ENCODE measurements at places on chromosomes 2 and 18.

GRCh38 chr2:147603876-147604275 is 241.0 kb upstream of the ACVR2A start:
- DNase-seq: no peak

GRCh38 chr18:76480913-76481312 is 14.1 kb downstream of the ZNF516 start:
- DNase-seq: no peak

DNA sequence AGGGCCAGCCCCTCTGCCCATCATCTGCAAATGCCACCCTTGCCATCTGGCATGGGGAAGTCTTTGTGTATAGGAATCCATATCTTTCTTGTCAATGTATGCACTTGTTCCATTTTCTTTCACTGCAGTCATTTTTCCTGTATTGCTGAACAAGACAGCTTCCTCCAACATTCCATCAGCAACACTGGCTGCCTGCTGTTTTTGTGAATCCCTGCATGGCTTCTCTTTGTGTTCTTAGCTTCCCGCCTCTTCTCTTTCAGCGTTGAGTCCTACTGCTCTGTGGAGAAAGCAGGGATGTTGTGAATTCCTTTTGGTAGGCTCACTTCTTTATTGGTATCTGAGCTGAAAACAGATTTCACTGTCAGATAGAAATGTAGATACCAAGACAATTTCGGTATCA is 150.0 kb downstream of the LPIN1 start:
- no peak for DNase-seq

GRCh38 chr2:741195-741496 is 63.9 kb upstream of the TMEM18 start:
- DNase-seq: no peak

DNA sequence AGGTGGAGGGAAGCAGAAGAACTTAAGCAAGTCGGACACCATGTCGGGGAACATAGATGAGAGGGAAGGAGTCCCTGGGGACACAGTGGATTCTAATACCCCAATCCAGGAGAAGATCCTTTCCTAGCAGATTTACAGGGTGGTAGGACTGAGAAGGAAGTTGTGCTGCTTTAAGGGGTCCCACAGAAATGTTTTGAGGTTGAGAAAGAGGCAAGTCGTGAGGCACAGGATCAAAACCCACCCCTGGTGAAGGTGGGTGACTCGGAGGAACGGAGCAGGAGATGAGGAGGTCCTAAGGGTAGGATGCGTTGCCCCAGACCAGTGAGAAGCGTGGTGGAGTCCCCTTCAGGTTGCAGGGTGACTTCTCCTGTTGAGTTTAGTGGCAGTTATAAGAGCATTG is 32.7 kb downstream of the DCDC2C start:
- no peak for DNase-seq

DNA sequence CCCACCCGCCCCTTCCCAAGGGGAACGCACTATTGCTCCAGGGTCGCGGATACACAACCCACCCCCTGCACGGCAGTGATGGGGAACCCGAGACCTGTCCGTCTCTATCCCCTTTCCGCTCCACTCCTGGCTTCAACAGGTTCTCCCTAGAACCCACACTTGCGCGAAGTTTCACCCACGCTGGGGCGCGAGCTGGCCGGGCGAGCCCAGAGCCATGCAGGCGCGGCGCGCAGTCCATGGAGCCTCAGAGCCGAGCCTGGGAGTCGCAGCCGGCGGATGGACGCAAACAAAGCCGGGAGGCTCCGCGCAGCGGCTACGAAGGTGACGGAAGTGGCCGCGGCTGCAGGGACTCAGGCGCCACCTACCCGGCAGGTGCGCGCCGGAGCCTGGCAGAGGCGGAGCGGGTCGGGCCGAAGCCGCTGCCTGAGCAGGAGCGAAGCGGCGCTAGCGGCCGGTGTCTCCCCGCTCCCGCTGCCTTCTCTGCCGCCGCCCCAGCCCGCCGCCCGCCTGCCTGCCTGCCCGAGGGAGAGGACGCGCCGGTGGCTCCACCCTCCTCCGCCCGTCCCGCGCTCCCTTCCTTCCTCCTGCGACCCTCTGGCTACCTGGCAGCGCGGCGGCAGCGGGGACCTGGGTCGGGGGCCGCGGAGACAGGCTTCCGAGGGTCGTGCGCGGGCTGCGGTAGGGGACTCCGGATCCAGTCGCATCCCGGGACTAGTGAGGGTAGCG is 14.0 kb downstream of the ALPG start:
- no peak for DNase-seq

DNA sequence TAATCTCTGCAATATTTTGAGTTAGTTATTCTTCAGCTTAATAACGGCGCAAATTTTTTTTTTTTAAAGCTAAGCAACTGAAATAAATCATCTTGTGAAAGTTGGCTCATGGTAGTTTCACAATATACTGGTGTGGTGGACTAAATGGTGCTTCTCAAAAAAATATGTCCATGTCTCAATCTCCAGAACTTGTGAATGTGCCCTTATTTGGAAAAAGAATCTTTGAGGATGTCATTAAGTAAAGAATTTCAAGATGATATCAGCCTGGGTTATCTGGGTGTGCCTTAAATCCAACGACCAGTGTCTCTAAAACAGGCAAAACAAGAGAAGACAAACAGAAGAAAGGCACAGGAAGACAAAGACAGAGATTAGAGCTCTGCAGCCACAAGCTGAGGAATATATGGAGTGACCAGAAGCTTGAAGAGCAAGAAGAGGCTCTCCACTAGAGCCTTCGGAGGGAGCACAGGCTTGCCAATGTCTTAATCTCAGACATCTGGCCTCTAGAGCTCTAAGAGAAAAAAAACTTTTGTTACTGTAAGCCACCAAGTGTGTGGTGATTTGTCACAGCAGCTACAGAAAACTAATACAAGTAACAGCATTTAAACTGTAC is 71.4 kb downstream of the HNMT start:
- no peak for DNase-seq

Measured in urinary bladder (tissue), 4 donors.